ENCODE measurements at places on chromosomes 11 and 22.
A peak's percentile ranks its signal among the peaks of the same experiment; 100 is the strongest.

GRCh38 chr11:28887681-28888080 is 779.5 kb downstream of the METTL15 start:
- no peak for DNase-seq

DNA sequence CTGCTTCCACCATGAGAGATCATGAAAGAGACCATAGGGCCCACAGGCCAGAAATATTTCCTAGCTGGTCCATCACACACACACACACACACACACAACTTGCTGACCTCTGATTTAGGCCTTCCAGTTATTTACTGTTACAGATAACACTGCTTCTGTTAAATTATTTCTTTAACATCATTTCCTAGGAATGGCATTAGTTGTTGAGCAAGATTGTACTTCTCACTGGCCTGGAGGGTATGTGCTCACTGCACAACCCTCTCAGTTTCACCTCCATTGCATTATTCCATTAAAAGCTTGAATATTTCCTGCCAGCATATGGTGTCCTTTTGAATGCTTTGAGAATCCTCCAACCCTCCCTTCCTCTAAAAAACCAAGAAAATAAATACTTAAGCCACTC is 104.4 kb downstream of the MICAL2 start:
- DNase-seq = no peak

DNA sequence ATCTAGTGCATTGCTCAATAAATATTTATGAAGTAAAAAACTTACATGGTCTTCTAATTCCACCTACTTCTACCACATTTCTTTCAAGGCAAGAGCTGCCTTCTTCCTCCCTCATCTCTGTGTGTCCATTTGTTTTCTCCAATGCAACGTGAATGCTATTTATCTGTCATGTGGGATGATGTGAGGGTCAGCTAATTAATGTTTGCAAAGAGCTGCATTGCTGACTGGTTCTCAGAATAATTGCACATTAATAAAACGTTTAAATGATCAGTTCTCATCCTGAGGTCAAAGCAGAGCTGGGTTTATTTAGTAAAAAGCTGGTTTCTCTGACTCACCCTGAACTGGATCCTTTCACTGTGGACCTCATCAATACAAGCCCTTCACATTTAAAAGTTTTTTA is 8.7 kb downstream of the TENM4 start:
- no peak for DNase-seq

DNA sequence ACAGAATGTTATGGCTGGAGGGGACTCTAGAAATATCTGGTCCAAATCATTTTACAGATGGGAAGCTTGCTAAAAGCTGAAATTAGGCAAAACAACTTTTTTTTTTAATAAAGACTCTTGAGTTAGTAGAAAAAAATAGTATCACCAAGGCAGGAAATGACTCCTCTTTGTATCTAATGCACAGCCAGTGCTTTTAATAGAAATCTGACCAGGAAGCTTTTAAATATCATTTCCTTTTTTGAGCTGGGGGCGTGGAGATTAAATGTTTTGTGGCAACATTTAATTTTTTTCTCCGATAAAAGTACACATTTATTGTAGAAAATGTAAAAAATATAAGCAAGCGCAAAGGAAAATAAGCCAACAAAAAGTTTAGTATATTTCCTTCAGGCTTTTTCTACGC is 22.5 kb downstream of the TRAF6 start:
- peak; percentile 47 for DNase-seq

GRCh38 chr11:123742031-123742723 is 717 bp upstream of the ZNF202 start:
- DNase-seq = no peak
